AG09309 (cell line): ENCODE measurements at places on chromosomes 5 and 9.

- DNase-seq: peak; percentile 8
Measured at GRCh38 chr9:88342246-88342645, 46.0 kb upstream of the SPIN1 start.

GRCh38 chr5:162637481-162637880, 569.9 kb downstream of the GABRG2 start:
- DNase-seq: no peak

DNA sequence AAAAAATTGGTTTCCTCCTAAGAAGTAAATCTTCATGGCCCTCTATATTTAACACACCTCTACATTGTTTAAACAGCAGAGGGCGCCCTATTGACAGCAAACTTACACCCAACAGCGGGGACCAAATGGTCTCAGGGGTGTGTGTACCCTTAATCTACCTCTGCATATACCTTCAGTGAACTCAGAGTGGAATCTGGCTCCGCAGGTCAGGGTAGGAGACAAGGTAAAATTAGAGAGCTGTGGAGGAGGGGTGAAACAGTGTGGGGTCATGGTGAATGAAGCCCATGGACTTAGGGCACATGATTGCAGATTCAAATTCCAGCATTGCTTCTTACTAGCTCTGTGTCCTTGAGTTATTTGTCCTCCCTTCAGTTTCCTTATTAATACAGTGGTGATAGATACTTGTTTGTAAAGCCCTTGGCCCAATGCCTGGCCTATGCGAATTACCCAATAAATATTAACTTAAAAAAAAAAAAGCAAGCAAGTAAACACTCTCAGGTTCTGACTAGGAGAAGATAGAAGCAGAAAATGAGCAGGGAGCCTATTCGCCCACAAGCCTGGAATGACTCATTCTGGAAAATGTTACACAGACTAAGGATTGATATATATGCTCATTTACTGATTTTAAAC, 122.9 kb downstream of the CAVIN4 start:
- no peak for DNase-seq

DNA sequence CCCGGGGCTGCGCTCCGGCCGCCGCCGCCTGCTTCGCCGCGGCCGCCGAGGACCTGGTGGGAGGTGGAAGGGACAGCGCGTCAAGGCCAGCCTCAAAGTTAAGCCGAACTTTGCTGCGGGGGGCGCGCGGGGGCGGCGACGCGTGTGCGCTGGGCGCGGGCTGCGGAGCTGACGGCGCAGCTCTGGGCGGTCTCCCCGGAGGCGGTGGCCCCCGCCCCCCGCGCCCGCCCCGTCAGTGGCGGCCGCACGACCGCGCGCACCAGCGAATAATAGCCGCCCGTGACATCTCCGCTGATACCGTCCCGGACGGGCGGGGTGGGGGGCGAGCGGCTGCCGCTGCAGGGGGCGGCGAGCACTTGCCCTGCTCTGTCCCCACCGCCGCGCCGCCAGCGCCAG, 579 bp upstream of the FAM78A start:
- DNase-seq: no peak

- DNase-seq: no peak
Measured at GRCh38 chr5:144183254-144183889, 12.7 kb downstream of the KCTD16 start.

DNA sequence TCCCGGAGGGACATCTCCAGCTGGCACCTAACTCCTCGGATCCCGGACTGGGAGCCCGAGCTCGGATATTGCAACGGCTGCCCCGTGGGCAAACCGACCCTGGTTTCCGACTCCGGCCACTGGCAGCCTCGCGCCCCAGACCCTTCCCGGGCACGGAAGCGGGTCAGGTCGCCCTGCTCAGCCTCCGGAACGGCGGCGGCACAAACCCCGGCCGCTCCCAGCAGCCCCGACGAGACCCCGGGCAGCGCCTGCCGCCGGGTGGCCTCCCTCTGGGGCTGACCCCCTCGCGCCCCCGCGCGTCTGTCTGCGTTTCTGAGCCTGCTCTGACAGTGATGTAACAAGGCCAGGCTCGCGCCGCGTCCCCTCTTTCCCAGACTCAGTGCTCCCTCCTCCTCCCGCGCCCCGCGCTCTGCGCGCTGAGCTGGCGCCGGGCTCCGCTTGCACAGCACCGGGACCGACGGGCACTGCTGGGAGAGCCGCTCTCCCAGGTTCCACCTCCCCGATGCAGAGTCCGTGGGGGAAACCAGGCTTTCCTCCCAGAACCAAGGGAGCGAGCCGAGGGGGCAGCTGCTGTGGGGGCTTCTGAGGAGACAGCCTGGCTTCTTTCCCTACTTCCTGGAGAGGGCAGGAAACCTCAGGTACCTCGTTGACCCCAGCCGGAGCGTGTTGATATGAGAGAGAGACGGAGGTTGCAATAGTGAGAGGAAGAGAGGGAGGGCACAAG, at the start of gene TMEM215:
Gene TMEM215 (plus strand): TSS at position 373 of the 724 bp plus-strand sequence. CDS start 644 bp downstream, outside the sequence.
- no peak for DNase-seq

- DNase-seq: no peak
Measured at GRCh38 chr9:68560071-68560844, 19.6 kb upstream of the TMEM252 start.

DNA sequence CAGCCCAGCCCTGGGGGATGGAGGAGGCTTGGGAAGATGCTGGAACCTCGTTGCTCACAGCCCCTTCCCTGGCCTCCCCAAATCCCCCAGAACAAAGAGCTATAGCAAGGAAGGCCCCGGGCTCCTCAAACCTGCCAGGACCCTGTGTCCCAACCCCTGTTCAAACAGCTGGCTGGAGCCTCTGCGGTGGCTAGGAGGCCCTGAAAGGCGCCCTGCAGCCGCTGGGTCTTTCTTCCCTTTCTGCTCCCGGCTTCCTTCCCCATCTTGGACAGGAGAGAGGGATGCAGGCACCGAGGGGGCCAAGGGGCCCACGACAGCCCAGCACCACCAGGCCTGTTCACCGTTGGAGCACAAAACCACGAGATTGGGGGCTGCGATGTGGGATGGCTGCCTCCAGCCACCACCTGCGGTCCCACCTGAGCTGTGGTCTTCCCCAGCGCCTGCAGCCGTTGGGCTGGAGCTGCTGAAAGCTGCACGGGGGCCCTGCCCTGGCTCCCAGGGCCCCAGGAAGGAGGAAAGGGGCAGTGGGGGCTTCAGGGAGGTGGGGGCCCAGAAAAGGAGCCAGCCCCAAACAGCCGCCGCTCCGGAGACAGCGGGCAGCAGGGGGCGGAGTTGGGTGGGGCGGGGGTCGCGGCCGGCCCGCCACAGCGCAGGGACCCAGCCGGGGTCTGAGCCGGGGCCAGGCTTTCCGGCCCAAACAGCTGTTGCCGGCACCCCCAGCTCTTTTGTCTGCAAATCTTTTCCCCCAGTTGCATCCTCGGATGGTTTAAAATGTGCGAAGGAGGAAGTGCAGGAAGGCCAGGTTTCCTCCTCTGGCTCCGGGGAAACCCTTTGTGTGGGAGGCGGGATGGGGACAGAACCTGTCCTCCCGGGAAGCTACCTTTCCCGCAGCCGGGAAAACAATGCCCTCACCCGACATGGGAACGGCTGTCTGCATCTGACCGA, 16.1 kb downstream of the NOTCH1 start:
- DNase-seq: no peak
